ENCODE measurements at places on chromosomes 7 and 10.

- no peak for DNase-seq
Measured at GRCh38 chr7:44348851-44349781, 23.7 kb upstream of the CAMK2B start.

DNA sequence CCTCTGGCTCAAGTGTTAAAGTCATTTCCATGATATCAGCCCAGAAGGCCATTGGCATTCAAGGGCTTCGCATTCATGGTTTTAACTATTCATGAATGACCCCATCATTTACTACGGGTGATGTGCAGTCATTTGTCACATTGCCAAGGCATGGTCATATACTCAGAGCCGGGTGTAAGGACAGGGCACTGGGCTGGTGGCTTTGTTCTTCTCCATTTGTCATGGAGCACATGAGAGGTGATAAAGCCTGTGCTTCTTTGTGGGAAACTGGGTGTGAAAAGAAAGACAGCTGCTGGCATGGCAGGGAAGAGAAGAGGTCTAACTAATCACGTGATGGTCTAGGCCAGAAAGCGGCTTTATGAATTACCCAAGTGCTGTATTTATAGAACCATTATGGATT is 132.2 kb upstream of the PLXNA4 start:
- no peak for DNase-seq

- DNase-seq, result no peak
Measured at GRCh38 chr7:96377399-96377798, 55.5 kb upstream of the SLC25A13 start.

GRCh38 chr10:128727114-128727513 is 600.9 kb upstream of the MKI67 start:
- DNase-seq, result no peak

DNA sequence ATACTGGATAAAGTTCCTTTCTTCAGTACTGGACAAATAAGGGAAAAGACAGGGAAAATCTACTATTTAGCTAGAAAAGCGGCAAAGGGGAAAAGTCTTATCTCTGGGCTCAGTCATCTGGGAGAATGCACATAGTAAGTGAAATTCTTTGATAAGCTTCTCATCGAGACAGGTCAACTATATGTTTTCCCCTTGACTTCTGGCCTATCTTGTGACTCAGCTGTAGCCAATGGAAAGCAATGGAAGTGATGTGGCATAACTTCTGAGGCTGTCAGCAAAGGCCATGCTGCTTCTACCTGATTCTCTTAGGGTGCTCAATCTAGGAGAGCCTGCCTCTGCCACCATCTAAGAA is 91.9 kb downstream of the PCGF5 start:
- no peak for DNase-seq

- no peak for DNase-seq
Measured at GRCh38 chr10:100341953-100342626, 4.9 kb upstream of the SCD start.

- DNase-seq, result no peak
Measured at GRCh38 chr7:2650451-2650850, 18.7 kb downstream of the TTYH3 start.

GRCh38 chr7:24366876-24367275 is 82.9 kb downstream of the NPY start:
- DNase-seq, result no peak

- no peak for DNase-seq
Measured at GRCh38 chr7:94556028-94556427, 46.4 kb downstream of the CASD1 start.

DNA sequence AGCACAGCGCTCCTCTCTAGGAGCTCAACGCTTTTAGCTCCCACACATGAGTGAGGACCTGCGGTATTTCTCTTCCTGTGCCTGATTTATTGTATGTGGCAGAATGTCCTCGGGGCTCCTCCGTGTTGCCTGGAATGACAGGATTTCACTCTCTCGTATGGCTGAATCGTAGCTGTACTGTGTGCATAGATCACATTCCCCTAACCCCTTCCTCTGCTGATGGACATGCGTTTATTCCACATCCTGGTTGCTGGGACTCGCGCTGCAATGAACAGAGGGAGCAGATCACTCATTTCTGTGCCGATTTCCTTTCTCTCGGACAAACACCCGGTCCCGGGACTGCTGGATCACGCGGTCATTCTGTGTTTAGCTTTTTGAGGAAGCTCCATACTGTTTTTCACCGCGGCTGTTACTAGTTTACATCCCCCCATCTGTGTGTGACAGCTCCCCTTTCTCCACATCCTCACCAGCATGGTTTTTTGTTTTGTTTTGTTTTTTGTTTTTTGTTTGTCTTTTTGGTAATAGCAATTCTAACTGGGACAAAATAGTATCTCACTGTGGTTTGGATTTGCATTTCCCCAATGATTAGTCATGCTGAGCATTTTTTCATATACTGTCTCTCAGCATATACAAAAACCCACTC is 76.3 kb downstream of the FOXL3 start:
- no peak for DNase-seq

GRCh38 chr7:18941207-18941606 is 176.2 kb downstream of the TWIST1 start:
- DNase-seq, result no peak

DNA sequence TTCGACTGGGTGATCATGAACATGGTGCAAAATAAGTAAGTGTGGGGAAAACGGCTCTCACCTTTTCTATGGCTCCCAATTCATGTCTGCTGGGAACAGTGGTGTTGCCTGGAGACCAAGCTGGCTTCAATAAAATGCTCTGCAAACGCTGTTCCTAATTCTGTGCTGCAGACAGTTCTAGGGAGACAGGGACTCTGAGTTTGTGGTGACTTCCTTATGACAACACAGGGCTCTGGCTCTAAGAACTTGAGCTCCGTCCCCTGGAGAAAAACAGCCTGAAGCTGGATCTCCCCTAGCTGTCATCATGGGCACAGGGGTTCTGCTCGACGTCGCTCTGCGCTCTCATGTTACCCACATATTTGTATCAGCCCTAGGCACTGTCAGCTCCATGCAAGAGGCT is 61.0 kb upstream of the INSYN2A start:
- no peak for DNase-seq

DNA sequence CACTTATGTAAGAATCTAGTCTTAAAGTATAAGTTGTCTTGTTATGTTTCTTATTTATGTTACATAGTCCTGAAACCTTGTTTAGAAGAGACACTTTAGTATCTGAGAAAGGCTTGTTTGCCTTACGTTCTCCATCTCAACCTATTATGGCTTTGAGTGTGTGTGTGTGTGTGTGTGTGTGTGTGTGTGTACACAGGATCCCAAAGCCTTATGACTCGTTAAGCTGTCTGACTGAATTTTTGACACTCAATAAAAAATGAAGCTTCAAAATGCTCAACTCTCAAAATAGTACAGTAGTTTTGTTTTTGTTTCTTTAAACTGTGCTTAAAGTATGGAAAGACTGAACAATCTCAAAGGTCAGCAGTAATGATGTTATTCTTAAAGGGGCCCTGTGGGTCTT is 18.0 kb downstream of the CALU start:
- no peak for DNase-seq

DNA sequence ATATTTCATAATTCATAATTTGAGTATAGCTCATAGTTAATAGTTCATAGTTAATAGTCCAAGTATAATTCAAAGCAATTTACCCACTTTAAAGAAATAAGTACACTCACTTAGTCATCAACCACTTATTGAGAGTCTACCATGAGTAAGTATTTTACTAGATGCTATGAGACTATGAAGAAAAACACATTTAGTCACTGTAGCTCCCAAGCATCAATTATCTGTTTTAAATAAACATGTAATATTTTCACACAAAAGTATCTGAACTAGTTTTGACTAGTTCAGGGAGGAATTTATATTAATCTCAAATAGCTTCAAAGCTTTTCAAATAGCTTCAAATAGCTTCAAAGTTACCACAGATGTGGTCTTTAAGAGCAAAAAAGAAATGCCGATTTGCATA is 119.2 kb downstream of the ANK3 start:
- DNase-seq, result no peak

DNA sequence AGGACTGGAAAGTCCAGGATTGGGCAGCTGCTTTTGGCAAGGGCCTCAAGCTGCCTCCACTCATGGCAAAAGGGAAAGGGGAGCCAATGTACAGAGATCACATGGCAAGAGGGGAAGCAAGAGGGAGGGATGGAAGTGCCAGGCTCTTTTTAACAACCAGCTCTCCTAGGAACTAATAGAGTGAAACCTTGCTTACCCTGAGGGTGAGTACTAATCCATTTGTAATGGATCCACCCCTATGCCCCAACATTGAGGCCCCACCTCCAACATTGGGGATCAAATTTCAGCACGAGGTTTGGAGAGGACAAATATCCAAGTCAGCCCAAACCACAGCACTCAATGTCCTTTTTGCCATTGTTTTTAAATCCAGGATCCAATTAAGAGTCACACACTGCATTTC is 12.5 kb downstream of the HABP2 start:
- no peak for DNase-seq

GRCh38 chr7:158472596-158472995 is 115.0 kb downstream of the PTPRN2 start:
- no peak for DNase-seq

- DNase-seq, result no peak
Measured at GRCh38 chr10:105855791-105856190, 1214.7 kb downstream of the SORCS3 start.

DNA sequence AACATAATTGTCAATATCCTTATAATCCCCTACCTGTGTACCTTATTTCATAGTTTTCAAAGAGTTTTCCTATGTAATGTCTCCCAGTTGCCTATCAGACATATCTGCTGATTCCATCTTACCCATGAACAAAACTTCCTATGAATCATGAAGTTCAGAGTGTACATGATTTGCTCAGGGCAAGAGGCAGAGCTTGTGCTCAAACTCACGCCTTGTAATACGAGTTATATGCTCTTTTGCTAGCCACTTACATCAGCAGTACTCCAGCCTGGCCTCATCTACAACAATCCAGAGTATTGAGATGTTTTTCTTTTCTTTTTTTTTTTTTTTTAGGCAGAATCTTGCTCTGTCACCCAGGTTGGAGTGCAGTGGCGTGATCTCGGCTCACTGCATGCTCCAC is 11.8 kb downstream of the PKD2L1 start:
- DNase-seq, result no peak

GRCh38 chr10:61042533-61042932 is 98.5 kb upstream of the RHOBTB1 start:
- DNase-seq, result no peak

DNA sequence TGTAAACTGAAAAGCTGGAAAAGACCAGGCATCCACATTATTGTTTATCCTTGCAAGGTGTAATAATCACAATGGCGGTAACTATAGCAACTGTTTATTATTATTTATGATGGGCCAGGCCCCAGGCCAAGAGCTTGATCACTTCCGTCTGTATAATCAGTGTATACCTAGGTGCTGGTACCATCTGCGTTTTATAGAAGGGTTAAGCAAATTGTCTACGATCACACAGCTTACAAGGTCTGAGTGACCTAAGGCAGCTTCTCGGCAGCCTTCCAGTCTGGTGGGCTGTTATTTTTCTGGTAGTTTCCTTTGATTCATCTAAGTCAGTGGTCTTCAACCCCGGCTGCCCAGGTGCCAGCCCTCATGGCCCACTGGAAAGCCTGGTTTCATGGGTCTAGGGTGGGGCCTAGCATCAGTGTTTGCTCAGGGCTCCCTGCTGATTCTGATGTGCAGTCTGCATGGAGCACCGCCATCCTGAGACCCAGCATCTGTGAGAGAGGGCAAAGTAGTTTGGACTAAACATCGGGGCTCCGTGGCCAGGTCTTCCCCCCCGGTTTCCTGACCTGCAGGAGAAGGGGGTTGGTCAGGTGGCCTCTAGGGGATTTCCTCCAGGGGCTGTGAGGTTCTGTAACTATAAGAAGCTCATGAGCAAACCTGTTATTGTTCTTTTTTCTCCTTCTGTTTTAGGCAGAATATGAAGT is 146.4 kb downstream of the RGS10 start:
- DNase-seq, result no peak

GRCh38 chr7:22351329-22351692 is 5.6 kb downstream of the RAPGEF5 start:
- no peak for DNase-seq

DNA sequence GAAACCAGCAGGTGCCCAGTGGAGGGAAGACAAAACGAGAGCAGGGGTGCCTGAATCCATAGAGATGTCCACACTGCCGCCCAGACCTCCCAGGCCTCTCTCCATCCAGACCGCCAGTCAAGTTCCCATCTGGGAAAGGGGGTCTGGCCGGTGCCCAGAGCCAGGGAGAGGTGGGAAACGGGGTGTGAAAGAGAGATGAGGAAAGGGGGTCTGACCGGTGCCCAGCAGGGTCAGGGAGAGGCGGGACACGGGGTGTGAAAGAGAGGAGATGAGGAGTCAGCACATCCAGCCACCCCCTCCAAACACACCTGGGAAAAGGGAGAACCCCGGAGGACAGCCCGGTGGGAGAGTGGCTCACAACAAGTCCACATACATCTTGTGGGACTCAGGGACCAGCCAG is 185.8 kb downstream of the PTPRN2 start:
- DNase-seq, result no peak

GRCh38 chr7:99142727-99143520 is 984 bp downstream of the SMURF1 start:
- DNase-seq, result no peak

Measured in NCI-H2081 treated with DMSO at 0.1 percent for 48 hours (cell line).